CMK (cell line): ENCODE measurements at places on chromosomes 16 and 17.

DNA sequence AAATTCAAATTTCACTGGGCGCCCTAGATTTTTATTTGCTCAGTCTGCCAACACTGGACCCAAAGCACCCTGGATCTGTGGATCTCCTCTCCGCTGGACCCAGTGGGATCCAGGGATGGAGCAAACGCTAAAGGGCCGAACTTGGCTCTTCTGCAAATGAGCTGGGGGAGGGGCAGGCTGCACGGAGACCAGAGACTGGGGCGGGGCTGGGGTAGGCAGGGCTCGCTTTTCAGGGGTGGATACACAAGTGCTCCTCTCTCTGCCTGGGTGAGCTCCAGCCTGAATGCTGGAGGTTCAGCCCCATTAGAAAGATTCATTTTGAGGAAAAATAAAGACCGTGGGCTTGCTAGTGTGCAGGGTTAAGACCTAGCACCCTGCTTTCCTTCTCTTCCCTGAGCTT is 8.9 kb downstream of the CBX4 start:
- no peak for DNase-seq

DNA sequence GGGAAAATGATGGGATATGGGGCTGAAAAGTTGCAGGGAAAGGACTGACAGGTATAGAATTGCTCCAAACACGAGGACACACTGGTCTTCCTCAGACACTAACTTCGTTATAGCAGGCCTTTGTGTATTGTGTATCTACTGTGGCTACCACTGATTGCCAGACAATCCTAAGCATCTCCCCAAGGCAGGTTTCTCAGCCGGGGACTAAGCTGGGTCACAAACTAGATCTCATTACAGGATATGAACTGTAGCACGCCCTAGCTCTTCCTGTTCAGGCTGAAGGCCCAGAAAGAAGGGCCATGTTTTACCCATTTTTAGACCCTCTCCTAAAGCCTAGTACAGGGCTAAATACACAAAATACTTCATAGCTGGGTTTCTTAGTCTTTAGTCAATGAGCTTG is 5.1 kb upstream of the RANGRF start:
- no peak for DNase-seq

- no peak for DNase-seq
These were observed 290.4 kb upstream of the DYNLRB2 start for GRCh38 chr16:80250381-80250780.

DNA sequence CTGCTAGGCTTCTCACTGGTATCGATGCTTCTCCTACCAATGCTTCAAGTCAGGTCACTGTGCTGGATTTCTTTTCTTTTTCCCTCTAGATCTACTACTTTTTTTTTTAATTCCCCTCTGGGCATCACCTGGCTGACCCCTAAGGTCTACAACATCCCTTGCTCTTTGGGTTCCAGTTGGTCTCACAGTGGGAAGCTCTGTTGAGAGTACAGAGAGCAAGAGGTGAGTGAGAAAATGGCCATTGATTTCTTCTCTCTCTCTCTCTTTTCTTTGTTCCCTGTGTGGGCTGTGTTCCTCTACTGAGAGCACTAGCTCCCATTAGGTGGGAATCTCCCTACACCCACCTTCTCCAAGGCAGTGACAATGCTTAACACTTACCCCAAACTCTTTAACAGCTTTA is 413.4 kb downstream of the KCNJ2 start:
- no peak for DNase-seq

DNA sequence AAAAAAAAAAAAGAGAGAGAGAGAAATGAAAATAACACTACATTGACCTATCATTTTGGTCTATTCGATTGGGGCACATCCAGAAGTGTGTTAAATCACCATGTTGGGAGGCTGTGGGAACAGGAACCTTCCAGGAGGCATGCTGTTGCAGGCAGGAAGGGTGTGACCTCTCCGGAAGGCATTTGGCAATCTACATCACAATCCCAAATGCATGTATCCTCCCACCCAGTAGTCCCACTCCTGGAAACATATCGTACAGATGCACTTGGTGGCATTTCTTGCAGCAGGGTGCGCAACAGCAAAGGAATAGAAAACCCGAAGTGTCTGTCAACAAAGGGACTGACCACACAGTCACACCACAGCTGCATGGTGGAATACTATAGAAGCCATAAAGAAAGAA is 7.9 kb downstream of the PLLP start:
- peak; percentile 70 for DNase-seq

GRCh38 chr17:38628441-38628840 is 22.7 kb upstream of the SRCIN1 start:
- no peak for DNase-seq

GRCh38 chr16:89402962-89403361 is 87.4 kb downstream of the ANKRD11 start:
- DNase-seq, result no peak

GRCh38 chr16:87715658-87716057 is 50.1 kb downstream of the KLHDC4 start:
- no peak for DNase-seq

- DNase-seq, result no peak
These were observed 41.6 kb downstream of the OR3A1 start for GRCh38 chr17:3256575-3256974.

DNA sequence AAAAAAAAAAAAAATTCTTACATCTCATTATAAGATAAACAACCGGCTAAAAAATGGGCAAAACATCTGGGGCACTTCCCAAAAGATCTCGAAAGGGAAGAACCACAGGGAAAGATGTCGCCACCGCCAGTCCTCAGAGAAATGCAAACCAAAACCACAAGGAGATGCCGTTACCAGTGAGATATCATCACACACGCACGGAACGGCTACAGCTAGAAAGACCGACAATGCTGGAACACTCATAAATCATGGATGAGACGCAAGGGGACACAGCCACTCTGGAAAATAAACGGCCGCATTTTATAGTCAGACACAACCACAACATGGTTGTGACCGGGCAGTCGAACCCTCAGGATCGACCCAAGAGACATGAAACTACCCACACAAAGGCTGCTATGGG is 24.5 kb downstream of the WDR45B start:
- no peak for DNase-seq

DNA sequence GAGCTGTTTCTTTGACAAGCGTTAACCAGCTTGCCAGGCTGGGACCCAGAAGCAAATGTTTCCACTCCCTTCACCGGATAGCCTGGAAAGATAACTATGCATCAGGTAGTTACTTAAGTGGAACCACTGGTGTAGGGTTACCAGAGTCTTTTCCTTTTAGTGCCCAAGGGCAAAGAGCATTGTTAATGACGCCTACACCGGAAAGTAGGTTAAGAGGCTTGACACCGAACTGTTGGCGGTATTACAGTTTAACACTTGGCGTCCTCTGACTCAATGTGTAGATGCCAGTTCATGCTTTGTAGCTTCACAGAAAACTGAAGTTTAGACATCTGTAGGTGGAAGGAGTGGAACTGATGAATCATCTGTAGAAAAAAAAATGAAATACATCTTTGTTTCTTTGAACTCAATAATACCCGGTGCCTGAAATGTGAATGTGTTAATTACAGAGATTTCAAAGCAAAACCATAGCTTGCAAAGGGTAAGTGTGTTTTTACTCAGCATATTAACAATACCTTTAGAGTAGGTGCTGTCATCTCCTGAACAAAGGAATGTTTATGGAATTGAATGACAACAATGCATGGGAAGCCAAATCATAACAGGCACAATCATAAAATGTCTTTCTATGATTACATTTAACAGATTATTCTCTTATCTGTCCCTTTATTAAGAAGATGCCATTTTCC is 426.7 kb upstream of the SALL1 start:
- DNase-seq, result no peak

GRCh38 chr17:67290711-67291291 is 45.8 kb upstream of the HELZ start:
- DNase-seq, result no peak

- DNase-seq, result no peak
These were observed 18.3 kb upstream of the TMEM92 start for GRCh38 chr17:50255766-50256635.

- DNase-seq, result no peak
These were observed 7.3 kb upstream of the TRPV2 start for GRCh38 chr17:16407911-16408588.

DNA sequence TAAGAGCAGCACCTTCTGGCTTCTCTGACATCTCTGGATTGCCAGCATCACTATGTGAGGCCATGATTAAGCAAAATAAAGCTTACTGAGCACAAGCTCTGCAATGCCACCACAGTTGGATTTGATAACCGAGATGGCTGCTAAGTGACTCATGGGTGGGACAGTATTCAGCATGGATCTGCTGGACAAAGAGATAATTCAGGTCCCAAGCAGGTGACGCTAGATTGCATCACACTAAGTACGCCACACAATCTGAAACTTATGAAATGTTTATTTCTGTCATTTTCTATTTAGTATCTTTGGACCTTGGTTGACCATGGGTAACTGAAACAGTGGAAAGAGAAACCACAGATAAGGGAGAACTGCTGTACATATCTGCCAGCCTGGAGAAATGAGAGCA is 27.4 kb downstream of the CDRT15 start:
- DNase-seq, result no peak

DNA sequence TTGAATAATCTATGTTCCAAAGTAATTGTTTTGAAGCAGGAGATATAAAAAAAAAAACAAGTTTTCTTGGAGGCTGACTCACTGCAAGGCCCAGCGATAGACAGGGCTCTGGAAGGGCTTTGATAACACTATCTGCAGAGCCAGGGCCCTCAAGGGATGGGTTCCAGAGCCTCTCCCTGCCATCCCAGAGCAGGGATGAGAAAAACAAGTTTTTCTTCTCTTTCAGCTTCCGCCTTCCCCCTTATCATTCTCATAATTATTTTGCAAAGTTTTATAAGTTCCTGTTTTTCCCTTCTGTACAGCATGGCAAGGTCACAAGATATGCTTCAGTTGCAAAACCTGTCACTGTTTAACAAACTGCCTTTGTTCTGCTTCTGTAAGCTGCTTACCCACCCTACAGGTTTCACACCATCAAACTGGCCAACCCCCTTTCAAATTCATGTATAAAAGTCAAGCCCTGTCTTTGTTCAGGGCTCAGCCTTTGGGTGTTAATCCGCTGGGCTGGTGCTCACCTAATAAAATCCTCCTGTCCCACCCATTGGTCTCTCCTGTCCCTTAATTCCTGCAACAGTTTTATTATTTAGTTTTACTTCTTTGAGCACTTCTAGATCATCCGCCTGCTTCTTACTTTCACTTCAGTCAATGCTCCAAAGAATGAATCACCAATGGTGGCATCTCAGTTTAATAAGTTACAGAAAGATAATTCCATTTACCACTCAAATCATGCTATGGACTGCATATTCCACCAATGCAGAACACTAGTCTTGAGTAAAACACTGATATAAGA is 5.6 kb upstream of the THUMPD1 start:
- DNase-seq, result peak; percentile 72

- DNase-seq, result no peak
These were observed at the start of gene PPL for GRCh38 chr16:4936991-4937781. PPL (minus strand) TSS chr16:4937148; CDS start chr16:4937045, 103 bp downstream.

DNA sequence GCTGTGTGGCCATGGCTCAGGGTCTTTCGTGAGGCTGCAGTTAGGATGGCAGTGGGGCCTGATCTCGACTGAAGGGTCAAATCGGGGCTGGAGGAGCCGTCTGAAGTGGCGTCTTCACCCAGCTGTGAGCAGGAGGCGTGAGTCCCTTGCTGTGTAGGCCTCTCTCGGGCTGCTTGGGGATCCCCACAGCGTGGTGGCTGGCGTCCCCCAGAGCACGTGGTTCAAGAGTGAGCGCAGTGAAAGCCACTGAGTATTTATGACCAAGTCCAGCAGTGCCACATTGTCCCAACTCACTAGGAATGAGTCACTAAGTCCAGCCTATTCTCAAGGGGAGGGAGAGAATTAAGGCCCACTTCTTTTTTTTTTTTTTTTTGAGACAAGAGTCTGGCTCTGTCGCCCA is 11.7 kb upstream of the TCF25 start:
- DNase-seq, result no peak

DNA sequence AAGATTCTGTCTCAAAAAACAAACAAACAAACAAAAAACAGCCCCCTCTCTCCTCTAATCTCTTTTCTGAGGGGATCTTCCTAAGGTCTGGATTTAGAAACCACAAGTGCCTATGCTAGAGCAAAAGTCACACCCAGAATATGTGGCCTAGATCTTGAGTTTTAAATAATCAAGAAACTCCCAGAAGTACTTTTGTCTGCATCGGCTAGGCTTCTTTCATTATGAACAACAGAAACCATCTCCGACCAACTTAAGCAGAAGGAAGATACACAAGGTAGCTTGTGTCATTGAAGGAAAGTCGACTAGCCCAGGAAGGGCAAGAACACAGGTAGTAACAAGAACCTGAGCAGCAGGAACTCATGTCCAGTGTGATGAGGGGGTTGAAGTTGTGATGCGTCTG is 73.9 kb upstream of the KIFC3 start:
- no peak for DNase-seq

DNA sequence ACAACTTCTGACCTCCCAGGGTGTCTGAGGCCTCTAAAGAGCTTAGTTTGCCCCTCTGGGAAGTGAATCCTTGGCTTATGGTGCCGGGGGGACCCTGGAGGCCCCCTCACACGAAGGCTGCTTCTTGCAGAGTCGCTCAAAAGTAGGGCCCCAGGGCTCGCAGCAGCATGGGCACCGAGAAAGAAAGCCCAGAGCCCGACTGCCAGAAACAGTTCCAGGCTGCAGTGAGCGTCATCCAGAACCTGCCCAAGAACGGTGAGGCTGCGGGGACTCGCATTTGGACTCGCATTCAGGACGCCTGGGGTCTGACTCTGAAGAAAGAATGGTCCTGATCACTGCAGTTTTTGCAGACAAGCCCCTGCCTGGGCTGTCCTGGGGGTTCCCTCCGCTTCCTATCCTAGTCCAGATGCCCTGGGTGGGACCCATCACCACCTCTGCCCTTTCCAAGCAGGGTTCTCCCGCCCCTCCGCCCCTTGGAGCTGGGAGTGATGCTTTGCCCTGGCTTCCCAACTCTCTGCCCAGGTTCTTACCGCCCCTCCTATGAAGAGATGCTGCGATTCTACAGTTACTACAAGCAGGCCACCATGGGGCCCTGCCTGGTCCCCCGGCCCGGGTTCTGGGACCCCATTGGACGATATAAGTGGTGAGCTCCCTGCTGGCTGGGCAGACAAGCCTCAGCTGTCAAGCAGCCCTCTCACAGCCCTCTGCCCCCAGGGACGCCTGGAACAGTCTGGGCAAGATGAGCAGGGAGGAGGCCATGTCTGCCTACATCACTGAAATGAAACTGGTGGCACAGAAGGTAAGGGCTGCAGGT is 698 bp downstream of the ACBD4 start:
- DNase-seq, result no peak
